MV-4-11 (cell line): ENCODE measurements at places on chromosomes 2 and 18.

GRCh38 chr18:1604751-1605150 lies 700.1 kb downstream of the ADCYAP1 start:
- no peak for DNase-seq

- no peak for DNase-seq
Observed at GRCh38 chr18:2480536-2480935, 90.8 kb downstream of the METTL4 start.

GRCh38 chr2:67955748-67956603 lies 106.8 kb downstream of the C1D start:
- no peak for DNase-seq

DNA sequence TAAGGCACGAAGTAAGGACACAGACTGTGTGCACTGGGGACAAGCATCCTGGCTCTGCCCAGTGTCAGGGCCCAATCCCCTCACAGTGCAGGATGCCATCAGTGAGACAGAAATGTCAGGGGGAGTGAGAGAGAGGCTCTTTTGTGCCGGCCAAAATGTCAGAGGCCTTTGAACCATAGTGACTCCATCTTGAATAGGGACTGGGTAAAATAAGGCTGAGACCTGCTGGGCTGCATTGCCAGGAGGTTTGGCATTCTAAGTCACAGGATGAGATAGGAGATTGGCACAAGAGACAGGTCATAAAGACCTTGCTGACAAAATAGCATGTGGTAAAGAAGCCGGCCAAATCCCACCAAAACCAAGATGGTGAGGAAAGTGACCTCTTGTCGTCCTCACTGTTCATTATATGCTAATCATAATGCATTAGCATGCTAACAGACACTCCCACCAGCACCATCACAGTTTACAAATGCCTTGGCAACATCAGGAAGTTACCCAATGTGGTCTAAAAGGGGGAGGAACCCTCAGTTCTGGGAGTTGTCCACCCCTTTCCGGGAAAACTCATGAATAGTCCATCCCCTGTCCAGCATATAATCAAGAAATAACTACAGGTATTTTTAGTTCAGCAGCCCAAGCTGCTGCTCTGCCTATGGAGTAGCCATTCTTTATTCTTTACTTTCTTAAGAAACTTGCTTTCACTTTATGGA lies 337.4 kb downstream of the LPIN1 start:
- peak; percentile 32 for DNase-seq
